ENCODE measurements at places on chromosomes 11 and 22. TPM values are rescaled to one million over a fixed set of nuclear protein-coding genes. Genes with fewer than 3 reads are reported as not detected.
A peak's percentile ranks its signal among the peaks of the same experiment; 100 is the strongest.

DNA sequence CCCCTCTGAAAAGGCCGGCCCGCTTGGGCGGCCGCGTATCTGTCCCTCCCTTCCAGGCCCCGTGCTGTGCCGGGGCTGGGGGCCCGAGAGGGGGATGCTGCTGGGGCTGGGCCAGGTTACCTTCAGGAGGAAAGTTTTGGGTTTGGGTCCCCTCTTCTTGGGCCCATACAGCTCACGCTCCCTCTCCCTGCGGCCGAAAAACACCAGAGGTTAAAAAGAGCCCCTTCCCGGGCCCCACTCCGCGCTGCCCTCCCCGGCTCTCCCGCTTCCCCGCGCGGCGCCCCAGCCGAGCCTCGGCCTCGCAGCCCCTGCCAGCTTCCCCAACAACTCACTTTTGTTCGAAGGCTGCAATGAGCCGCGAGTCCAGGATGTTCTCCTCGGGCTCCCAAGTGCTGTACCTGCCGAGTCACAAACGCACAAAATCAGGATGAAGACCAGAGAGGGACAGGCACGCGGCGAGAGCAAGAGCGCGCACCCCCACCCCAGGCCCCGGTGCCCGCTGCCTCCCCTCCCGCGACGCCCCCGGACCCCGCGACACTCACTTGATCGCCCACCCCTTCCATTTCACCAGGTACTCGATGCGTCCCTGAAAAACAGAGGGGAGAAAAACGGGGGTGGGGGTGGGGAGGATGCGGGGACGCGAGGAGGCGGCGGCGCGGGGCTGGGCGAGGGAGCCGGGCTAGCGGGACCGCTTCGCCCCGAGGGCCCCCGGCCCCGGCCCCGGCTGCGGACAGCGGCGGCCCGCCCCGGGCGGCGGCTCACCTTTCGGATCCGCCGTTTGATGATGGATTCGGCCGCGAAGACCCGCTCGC lies 450 bp downstream of the CBX6 start:
- peak overlapping the region; percentile 82 for H3K27ac ChIP-seq
- peaks cover 43% of the 10 kb centered on the region for H3K4me1 ChIP-seq

DNA sequence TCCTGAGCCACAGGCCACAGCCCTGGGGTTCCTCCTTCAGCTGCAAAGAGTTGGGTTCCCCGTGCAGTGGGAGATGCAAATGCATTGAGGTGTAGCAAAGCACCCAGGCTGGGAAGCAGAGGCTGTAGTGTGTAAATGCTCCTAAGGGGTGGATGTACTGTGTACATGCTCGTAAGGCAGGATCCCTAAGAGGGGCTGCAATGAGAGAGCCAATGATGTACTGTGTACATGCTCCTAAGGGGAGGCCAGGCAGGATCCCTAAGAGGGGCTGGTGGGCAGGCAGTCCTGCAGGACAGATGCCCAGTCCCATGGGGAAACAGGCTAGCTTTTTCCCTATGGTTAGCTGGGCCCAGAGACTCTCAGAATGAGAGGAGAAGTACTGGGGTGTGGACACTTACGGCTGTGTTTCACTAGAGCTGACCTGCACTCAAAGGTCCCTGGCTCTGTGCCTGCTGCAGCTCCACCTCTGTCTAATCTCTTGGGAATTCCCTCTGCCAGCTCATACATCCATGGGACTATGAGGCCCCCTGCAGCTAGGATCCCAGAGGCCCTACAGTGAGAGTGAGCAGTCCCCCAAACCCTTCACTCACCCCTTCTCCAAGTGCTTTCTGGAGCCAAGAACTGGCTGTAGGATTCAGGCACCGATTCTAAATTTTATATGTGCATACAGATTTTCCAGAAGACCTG lies 261.9 kb upstream of the LUZP2 start:
- no peaks in the 10 kb centered on the region for H3K4me1 ChIP-seq
- no peaks in the 10 kb centered on the region for H3K27me3 ChIP-seq
- H3K27ac ChIP-seq: no peak overlapping the region
- no peak overlapping the region for H3K4me3 ChIP-seq
- DNase-seq: no peak
- H3K36me3 ChIP-seq: no peaks in the 10 kb centered on the region

- peaks cover 2% of the 10 kb centered on the region for H3K4me1 ChIP-seq
- H3K27me3 ChIP-seq: no peaks in the 10 kb centered on the region
- H3K4me3 ChIP-seq: no peak overlapping the region
- H3K36me3 ChIP-seq: no peaks in the 10 kb centered on the region
- no peak for DNase-seq
- peak overlapping the region; percentile 61 for H3K27ac ChIP-seq
These were observed 75.8 kb downstream of the RAB30 start for GRCh38 chr11:82995754-82996398.

- DNase-seq: no peak
- H3K27me3 ChIP-seq: no peaks in the 10 kb centered on the region
- no peak overlapping the region for H3K4me3 ChIP-seq
- no peak overlapping the region for H3K27ac ChIP-seq
These were observed 16.8 kb downstream of the ADAMTS15 start for GRCh38 chr11:130465263-130465662.

Gene FJX1
- 3.8 TPM for total RNA-seq

- H3K4me3 ChIP-seq: peak overlapping the region; percentile 93
- H3K27ac ChIP-seq: peak overlapping the region; percentile 88
- H3K36me3 ChIP-seq: peaks cover 3% of the 10 kb centered on the region
- H3K27me3 ChIP-seq: peaks cover 3% of the 10 kb centered on the region
- no peak for DNase-seq
- H3K4me1 ChIP-seq: peaks cover 9% of the 10 kb centered on the region
These were observed 1.9 kb downstream of the FBXO7 start for GRCh38 chr22:32476281-32477195.

DNA sequence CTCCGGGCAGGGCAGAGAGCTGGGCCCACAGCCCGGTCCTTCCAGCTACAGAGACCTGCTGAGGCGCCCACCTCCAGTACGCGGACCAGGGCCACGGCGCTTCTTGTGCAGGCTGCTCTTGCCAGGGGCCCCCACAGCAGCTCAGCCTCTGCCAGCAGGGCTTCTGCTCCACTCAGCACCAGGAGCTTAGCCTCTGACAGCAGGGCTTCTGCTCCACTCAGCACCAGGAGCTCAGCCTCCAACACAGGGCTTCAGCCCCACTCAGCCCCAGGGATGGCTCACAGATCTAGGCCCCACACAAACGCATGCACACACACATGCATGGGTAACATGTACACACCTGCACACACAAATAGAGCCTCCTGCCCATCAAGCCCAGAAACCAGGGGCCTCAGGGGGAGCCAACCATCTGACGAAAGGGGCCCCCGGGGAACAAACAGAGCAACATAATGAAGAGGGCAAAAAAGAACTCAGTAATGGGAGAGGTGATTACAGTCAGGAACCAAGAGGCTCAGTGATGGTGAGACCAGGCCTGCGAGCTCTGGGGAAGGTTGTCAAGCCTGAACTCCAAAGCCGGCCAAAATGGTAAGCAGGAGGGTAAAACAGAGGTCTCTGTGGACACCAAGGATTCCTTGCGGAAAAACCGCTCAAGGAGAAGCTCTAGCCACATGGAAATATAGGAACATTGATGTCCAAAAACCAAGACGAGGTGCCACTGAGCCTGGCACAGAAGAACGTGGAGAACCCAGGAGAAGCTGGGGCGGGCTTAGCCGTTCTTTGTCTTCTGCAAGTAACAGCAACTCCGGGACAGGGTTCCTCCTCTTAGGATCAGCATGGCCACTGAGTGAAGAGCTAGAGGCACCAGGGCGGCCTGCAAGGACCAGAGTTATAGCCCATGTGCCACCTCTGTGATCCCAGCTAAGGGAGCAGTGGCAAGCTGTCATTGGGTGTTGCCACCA lies 46.5 kb downstream of the GNB1L start:
- H3K27ac ChIP-seq: no peak overlapping the region
- H3K27me3 ChIP-seq: no peaks in the 10 kb centered on the region
- no peak overlapping the region for H3K4me3 ChIP-seq

GRCh38 chr22:32482708-32483107 lies 8.1 kb downstream of the FBXO7 start:
- H3K27me3 ChIP-seq: no peaks in the 10 kb centered on the region
- H3K27ac ChIP-seq: no peak overlapping the region
- peaks cover 19% of the 10 kb centered on the region for H3K36me3 ChIP-seq
- no peak overlapping the region for H3K4me3 ChIP-seq
- H3K4me1 ChIP-seq: peaks cover 3% of the 10 kb centered on the region
- DNase-seq: no peak
